ENCODE measurements at places on chromosomes 6 and 20.

- no peak for DNase-seq
Measured at GRCh38 chr6:67792996-67793395, 842.1 kb upstream of the ADGRB3 start.

DNA sequence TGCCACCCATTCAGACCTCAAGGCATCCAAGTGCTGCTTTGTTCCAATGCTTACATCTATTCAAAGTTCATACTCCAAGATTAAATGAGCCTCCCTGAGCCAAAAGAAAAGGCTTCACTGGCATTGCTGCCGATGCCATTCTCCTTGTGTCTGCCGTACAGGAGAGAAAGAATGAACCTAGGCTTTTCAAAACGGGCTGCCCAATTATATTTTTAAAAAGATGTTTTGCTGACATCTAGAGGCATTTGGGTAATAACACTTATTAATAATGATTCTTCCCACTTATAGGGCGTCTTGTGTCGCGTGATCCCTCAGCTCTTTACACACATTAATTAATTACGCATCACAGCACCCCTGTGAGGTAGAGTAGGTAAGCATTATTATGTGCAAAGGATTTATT is 545.6 kb downstream of the PKHD1 start:
- DNase-seq = peak; percentile 71

DNA sequence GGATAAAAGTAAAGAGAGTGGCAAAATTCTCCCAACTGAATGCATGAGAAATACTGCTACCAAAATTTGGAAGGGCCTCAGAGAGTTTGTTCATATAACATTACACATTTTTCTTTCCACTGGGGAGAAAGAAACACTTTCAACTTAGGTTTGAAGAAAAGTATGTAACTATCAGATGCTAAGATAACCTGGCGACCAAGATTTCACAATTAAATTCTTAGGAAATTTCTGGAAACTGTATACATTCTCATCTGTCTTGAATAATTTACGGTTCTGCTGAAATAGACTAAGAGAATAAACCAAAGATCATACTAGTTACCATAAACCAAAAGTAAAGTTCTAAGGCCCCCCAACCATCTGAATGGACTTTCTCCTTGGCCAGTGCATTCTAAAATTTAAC is 413.0 kb upstream of the RUNX2 start:
- no peak for DNase-seq

- DNase-seq = no peak
Measured at GRCh38 chr20:62319346-62319909, 16.6 kb downstream of the ADRM1 start.

DNA sequence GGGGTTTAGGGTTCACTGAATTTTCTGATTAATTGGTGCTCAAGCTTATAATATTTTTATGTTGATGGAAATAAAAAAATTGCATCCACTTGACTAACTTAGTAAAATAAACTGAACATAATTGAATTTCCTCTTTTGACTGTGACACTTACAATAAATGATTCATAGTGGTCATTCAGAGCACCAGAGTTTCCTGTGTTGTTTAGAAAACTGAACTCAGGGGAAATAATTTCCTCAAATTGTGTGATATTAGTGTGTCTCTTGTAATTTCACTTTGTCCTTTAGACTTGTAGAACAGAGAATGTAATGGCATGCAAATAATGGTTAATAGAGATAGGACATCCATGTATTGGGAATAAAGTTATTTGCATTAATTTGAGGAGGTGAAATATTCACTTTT is 319.7 kb upstream of the MAN1A1 start:
- no peak for DNase-seq

GRCh38 chr20:17761604-17762003 is 61.8 kb downstream of the BANF2 start:
- no peak for DNase-seq

DNA sequence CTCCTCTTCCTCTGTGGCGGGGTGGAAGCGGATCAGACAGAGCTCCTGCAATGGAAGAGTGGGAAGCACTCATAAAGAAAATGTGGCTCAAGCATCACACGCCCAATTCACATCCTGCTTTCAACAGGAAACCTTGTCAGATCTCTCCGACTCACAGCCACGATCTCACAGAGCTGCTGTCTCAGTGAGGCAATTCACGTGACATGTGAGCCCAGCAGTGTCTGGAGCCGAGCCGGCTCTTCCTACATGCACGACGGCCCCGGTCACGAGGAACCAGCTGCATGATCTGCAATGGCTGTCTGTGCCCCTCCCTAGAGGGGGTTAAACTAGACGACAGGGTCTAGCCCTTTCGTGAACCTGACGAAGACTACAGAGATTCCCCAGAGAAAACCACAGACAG is 29.5 kb upstream of the TCFL5 start:
- DNase-seq = no peak

GRCh38 chr6:8983202-8983688 is 547.9 kb upstream of the SLC35B3 start:
- DNase-seq = peak; percentile 11

GRCh38 chr6:144725736-144726522 is 440.8 kb downstream of the UTRN start:
- DNase-seq = no peak

GRCh38 chr20:61937146-61937962 is 128.3 kb downstream of the TAF4 start:
- DNase-seq = no peak

GRCh38 chr6:131041814-131042213 is 21.2 kb downstream of the EPB41L2 start:
- no peak for DNase-seq

- DNase-seq = no peak
Measured at GRCh38 chr20:61748376-61748775, 317.3 kb downstream of the TAF4 start.

DNA sequence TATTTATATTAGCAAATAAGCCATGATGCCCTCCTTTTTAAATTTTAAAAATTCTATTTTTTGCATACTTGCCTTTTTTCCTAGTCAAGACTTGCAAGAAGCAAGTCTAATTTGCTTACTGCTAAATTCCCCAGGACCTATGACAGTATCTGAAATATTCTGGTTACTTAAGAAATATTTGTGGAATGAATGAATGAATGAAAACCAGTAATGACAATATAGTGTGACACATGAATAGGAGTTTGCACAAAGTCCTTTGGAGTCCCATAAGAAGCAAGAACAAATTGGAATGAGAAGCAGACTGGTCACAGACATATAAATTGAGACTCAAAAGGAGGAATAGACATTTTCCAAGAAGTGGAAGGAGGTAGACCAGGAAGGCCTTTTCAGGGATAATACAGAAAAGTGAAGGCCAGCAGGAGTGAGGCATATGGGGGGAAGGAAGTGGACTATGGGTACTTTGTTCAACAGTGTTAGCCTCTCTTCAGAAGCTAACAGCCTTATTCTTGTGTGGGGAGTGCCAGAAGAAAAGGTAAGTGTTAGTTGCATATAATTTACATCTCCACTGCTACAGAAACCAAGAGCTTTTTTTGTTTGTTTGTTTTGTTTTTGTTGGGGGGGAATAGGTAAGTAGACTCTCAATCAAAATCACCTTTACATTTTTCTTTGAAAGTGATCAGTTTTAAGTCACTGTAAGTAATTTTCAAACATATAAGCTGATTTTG is 93.6 kb upstream of the FAM184A start:
- DNase-seq = no peak

DNA sequence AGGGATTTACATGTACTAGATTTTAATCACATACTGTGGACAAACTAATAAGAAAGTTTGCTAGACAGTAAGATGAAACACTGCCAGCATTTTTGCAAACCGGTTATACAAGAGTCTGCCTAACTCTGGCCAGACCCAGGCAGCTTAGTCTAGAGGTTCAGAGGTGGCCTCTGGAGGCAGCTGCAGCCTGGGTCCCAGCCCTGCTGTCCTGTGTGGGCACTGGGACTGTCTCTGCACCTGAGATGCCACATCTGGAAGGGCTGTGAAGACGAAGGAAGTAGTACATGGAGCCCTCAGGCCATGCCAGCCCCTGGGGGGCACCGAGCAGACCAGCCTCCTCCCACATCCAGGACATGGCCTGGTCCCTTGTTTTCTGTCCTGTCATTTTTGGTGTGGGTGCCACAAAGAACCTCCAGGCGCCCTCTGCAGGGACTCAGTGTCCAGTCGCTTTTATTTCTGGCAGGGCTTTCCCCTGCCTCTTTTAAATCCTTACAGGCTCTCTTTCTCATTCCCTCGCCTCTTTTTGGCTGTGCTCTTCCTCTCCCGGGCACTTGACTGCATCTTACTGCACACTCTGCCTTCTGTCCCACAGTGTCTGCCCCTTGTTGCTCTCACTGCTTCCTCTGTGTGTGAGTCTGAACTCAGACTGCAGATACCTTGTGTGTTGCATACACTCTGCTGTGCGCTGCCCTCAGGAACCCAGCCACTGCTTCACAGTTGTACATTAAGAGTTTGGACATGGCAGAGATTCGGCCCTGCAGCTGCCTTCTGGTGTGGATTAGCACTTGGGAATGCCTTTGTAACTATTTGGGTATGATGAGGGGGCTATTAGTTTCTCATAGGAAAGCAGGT is 216.7 kb downstream of the ZDHHC14 start:
- DNase-seq = no peak

DNA sequence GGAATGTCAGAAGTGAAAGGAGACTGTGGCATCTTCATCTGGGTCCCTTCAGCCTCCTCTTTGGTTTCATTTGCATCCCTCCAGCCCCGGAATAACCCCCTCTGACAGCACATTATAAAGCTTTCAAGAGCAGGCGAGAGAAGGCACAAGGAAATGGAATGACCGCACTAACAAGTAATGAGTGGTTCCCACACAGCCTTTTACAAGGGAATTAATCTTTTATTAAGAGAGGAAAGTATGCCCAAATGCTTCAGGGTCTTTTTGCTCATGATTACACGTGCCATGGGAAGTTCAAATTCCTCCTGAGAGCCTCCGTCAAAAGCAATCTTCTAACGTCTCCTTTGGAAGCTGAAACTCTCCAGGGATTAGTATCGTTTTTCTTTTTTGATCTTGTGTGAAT is 347.0 kb downstream of the BTBD3 start:
- no peak for DNase-seq

DNA sequence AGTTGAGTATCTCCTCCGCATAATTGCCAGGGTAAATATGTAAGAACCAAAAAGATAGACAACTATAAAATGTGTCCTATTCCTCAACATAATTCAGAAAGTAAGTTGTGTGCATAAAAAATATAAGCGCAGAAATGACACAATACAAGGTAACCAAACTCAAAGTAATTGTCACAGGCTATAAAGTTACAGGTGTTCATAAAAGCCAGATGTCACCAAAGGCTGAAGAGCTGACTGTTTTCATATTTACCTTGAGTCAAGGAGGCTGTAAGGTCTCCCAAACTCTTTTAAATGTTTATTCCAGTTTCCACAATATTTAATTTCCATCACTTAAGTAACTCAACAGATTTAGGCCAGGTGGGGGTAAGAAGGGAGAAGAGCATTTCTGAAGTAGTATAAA is 192.2 kb upstream of the MARCKS start:
- DNase-seq = no peak

GRCh38 chr6:10382322-10382721 is 32.6 kb downstream of the TFAP2A start:
- no peak for DNase-seq

GRCh38 chr20:37387519-37388269 is 41.8 kb downstream of the SRC start:
- no peak for DNase-seq

DNA sequence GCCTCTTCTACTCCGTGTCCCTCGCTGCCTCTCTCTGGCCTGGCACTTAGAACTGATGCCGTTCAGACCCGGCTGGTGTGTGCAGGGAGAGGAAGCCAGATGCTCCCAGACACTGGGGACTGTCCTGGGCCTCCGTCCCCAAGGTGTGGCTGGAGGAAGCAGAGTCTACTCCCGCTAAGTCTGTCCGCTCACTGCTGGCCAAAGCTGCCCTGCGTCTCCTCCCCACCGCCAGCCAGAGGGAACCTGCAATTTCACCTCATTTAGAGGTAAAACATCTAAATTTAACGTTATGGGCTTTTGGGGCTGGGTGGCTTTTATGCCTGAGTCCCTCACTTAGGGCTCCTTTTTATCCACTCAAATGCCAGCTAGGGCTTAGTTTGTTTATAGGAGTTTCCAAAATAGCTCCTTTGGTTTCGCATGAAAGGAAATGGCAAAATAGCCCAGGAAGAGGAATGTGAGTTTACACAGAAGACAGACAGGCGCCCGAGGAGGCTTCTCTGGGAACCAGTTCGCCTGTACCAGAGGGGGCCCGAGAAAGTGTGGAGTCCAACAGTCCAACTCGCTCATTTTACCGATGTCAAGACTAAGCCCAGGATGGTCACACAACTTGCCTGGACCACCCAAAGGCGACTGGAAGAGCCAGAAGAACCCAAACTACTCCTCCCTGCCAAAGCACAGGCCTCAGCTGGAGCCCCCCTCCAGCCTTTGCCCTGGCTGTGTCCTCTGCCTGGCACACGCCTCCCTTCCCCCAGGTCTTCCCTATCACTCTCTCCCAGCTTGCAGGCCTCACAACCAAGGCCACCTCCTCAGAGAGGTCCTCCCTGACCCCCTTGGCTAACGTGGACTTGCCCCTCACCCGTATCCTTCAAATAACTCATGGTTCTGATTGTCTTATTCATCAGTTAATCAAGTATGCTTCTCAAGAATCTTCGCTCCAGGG is 54.5 kb downstream of the RIPOR3 start:
- no peak for DNase-seq

GRCh38 chr6:168574075-168574698 is 133.2 kb downstream of the SMOC2 start:
- no peak for DNase-seq

- DNase-seq = no peak
Measured at GRCh38 chr20:38170826-38171674, 6.0 kb upstream of the TGM2 start.

GRCh38 chr6:158033751-158034702 is 52.4 kb downstream of the SYNJ2 start:
- no peak for DNase-seq

DNA sequence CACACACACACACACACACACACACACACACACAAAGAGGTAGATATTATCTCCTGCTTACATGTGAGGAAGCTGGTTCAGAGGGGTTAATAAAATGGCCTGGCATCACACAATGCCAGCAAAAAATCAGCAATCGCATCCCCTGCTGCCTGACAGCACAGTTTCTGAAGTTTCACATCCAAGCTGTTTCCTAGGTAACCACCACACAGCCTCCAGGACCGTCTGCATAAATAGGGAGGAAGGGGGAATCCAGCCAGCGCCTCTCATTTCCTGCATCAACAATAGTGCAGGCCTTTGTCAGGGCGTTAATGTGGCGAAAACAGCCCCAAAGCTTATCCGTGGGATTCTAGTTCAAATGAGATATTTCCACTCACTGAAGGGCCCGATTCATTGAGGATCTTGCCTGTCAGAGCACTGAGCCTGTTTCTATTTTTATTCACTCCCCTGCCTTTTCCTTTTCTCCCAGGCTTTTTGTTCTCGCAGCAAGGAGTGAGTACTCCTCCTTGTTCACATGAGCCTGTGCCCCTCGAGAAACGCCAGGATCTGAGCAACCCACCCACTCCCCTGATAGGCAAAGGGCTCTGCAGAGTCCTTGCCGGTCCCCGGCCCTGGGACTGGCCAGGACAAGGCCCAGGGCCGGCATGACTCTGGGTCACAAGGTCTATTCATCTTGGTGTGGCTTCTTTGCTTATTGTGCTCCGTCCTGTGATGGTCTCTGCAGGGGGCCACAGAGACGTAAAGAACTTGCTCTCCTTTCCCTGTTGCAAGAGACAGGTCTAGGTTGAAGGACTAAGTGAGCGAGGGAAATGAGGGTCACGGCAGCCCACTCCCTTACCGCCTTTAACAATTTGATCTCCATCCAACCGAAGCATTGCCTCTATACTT is 32.7 kb downstream of the TUBB2B start:
- DNase-seq = no peak

- no peak for DNase-seq
Measured at GRCh38 chr6:28648878-28649375, 123.2 kb downstream of the GPX5 start.

- DNase-seq = no peak
Measured at GRCh38 chr6:141110481-141110880, 1022.2 kb upstream of the GJE1 start.

- peak; percentile 32 for DNase-seq
Measured at GRCh38 chr20:38125157-38126056, 39.7 kb downstream of the TGM2 start.
